ENCODE measurements at places on chromosomes 7 and 10. TPM values are rescaled to one million over a fixed set of nuclear protein-coding genes. Genes with fewer than 3 reads are reported as not detected.

- no peak for DNase-seq
These were observed 1.5 kb downstream of the CPSF4 start for GRCh38 chr7:99440195-99440594.

GRCh38 chr7:131501930-131502685 lies 54.3 kb downstream of the PODXL start:
- no peak for DNase-seq

BICC1 gene
- total RNA-seq: 0.49 TPM

GPR141 gene
- not detected for total RNA-seq

DNA sequence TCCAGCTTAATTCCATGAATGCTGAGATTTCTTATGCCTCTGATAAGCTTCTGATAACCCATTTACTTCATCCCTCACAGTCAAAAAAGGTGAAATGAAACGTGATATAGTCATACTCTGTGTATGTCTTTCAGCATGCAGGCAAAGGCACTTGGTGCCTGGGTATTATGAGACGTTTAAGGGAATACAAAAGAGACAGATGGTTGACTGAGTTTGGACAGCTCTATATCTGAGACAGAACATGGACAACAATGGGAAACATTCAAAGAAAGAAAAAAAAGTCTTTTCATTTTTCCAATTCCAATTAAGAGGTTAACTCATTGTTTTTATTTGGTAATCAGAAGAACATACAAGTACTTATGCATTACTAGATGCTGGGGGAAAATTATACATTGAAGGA lies 96.2 kb downstream of the PPP1R17 start:
- DNase-seq: no peak

DNA sequence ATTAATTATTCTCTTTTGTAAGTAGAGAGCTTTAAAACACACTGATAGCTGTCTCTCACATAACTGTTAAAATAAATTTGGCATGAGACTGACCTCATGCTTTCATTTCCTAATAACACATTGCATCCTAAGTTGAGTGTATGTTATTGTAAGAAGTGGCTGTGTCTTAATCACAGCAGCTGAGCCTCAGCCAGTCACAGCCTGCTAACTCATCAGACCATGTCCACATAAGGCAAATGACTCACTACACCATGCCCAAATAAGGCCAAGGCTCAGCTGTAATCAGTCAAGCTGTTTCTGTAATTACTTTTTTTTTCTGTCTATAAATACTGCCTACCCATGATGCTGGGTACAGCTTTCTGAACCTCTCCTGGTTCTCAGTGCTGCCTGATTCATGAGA lies 860.9 kb downstream of the XPNPEP1 start:
- no peak for DNase-seq

- DNase-seq: no peak
These were observed 1091.1 kb downstream of the NRG3 start for GRCh38 chr10:82966130-82966529.
